ENCODE measurements at places on chromosomes 6 and 20. TPM values are rescaled to one million over a fixed set of nuclear protein-coding genes. Genes with fewer than 3 reads are reported as not detected.
A peak's percentile ranks its signal among the peaks of the same experiment; 100 is the strongest.

RPP21 gene
- 36.7 TPM for total RNA-seq

OR2B6 gene
- not detected for total RNA-seq

MCHR2 gene
- total RNA-seq = not detected

TCFL5 gene
- total RNA-seq = 12.6 TPM

CLPSL2 gene
- not detected for total RNA-seq

SAPCD1 gene
- total RNA-seq = 3.7 TPM

EPPIN gene
- total RNA-seq = not detected

OR2J3 gene
- total RNA-seq = not detected

ATXN1 gene
- 15.5 TPM for total RNA-seq

DEFB121 gene
- total RNA-seq = not detected

RNF182 gene
- total RNA-seq = 1.8 TPM

TMEM14C gene
- total RNA-seq = 85.0 TPM

GRIK2 gene
- total RNA-seq = 95.5 TPM

DNA sequence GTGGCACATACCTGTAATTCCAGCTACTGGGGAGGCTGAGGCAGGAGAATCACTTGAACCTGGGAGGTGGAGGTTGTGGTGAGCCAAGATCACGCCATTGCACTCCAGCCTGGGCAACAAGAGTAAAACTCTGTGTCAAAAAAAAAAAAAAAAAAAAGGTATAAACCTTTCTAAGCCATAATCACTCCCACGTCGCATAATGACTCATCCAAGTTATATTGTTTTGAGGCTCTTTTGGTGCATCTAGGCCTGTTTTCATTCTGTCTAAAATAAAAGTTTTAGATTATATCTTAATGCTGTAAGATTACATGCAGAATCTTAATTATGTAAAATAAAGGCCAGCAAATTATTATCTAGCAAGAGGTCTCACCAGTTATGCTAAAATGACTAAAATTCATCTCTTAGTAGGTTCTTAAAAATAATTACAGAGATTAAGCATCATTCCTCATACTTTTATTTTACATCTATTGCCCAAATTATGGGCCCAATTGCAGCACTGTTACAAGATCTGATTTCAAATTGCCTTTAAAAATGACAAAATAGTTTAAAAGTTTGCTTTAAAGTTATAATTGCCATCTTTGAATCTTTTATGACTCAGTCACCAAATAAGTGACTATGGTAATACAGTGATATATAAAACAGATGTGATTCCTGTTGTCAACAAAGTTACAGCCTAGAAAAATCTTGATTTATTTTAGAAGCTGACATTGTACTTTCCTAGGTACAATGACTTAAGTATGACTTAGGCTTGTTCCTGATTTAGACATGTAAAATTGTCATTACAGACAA, 10.4 kb upstream of the SUMO4 start:
- peaks cover 8% of the 10 kb centered on the region for H3K36me3 ChIP-seq
- no peak overlapping the region for H3K4me3 ChIP-seq
- no peak for DNase-seq
- H3K27me3 ChIP-seq = no peaks in the 10 kb centered on the region
- H3K27ac ChIP-seq = no peak overlapping the region

DNA sequence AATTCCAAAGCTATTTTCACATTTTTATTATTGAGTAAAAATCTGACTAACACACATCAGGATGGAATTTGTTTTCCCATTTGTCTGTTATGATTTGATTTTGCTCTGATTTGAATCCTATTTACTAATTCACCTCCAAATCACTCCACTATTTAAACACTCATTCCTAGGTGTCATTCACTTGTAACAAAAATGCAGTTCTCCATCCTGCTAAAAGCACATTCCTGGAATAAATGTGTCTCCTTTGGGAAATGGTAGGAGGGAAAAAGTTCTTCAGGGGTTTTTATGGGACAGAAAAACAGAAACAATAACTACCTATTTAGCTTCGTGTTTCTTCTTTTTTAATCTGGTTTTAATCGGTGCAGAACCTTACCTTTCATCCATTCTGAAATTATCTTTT, 494.1 kb upstream of the CITED2 start:
- no peaks in the 10 kb centered on the region for H3K36me3 ChIP-seq
- H3K27ac ChIP-seq = no peak overlapping the region
- H3K4me3 ChIP-seq = no peak overlapping the region
- H3K27me3 ChIP-seq = no peaks in the 10 kb centered on the region

DNA sequence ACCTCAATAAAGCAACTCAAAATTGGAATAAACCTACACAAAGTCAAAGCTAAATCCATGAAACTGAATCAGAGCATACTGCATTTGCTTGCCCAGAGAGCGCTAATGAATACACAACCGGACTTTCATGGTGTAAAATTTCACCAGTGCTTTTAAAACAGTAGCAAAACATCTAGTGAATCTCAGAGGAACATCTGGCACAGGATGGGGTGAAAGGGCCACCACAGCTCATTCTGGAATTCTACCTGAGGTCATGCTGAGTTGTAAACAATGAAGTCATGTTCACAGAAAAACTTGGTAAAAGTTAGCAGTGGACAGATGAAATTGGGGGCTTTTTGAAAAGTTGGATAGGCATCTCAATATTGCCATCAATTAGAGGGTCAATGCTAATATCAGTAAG, 125.6 kb upstream of the STXBP5 start:
- peaks cover 1% of the 10 kb centered on the region for H3K27me3 ChIP-seq
- H3K4me1 ChIP-seq = peaks cover 7% of the 10 kb centered on the region
- no peaks in the 10 kb centered on the region for H3K36me3 ChIP-seq
- H3K4me3 ChIP-seq = no peak overlapping the region

GRCh38 chr6:157761331-157761921, 61.6 kb upstream of the SNX9 start:
- no peaks in the 10 kb centered on the region for H3K36me3 ChIP-seq
- DNase-seq = no peak
- no peak overlapping the region for H3K4me3 ChIP-seq
- no peaks in the 10 kb centered on the region for H3K27me3 ChIP-seq

DNA sequence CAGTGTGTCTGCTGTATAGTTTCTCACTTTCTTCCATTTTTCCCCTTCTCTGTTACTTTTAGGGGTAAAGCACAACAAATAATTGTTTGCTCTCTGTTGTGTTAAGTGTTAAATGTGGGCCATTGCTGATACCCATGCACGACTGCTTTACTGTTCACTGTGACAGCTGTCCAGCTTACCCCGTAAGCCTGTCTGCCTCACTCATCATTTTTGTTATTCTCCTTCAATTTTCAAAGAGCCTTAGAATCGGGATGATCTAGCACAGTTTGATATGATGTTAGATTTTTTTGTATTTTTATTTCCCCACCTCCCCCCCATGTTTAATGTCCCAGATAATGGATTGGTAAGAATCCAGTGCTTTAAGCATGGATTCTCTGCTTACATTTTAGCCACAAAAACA, 41.2 kb upstream of the MLIP start:
- H3K36me3 ChIP-seq = no peaks in the 10 kb centered on the region
- H3K4me3 ChIP-seq = no peak overlapping the region
- no peaks in the 10 kb centered on the region for H3K27me3 ChIP-seq
- no peak for DNase-seq
- H3K27ac ChIP-seq = no peak overlapping the region

DNA sequence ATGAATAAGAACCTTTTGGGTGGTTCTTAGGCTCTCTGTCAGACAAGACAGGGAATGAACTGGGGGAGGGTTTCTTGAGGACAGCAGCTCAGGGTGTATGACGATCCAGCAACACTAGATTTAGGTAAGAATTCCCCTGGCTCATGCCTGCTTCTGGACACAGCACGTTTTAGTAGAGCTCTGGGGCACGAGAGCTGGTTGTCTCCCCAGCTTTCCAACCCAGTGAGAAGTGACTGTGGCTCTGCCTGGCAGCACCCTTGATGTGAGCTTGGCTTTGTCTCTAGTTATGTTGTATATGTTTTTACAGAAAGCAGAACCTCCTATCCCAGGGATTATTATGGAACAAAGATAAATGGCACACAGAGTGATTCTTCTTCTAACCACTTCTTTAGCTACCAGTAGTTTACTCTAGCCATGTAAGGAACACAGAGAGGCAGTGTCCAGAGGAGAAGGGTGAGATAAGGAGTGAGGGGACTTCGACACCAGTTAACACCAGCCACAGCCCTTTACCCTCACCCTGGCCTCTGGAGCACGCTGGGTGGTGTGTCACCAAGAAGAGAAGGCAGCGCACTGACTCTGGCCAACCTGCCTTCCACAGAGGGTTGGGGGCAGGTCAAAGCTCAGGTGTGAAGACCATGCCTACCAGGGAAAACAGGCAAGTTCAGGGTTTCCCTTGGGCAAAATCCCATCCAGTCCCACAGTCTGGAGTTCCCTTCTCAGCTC, 3.9 kb downstream of the APOBEC2 start:
- H3K27me3 ChIP-seq = peaks cover 4% of the 10 kb centered on the region
- H3K27ac ChIP-seq = no peak overlapping the region
- peak overlapping the region; percentile 13 for H3K4me3 ChIP-seq
- H3K4me1 ChIP-seq = peaks cover 30% of the 10 kb centered on the region
- H3K36me3 ChIP-seq = no peaks in the 10 kb centered on the region

- H3K4me1 ChIP-seq = peaks cover under 1% of the 10 kb centered on the region
- no peak overlapping the region for H3K27ac ChIP-seq
- H3K36me3 ChIP-seq = no peaks in the 10 kb centered on the region
Measured at GRCh38 chr20:51953731-51954340, 151.5 kb upstream of the SALL4 start.

DNA sequence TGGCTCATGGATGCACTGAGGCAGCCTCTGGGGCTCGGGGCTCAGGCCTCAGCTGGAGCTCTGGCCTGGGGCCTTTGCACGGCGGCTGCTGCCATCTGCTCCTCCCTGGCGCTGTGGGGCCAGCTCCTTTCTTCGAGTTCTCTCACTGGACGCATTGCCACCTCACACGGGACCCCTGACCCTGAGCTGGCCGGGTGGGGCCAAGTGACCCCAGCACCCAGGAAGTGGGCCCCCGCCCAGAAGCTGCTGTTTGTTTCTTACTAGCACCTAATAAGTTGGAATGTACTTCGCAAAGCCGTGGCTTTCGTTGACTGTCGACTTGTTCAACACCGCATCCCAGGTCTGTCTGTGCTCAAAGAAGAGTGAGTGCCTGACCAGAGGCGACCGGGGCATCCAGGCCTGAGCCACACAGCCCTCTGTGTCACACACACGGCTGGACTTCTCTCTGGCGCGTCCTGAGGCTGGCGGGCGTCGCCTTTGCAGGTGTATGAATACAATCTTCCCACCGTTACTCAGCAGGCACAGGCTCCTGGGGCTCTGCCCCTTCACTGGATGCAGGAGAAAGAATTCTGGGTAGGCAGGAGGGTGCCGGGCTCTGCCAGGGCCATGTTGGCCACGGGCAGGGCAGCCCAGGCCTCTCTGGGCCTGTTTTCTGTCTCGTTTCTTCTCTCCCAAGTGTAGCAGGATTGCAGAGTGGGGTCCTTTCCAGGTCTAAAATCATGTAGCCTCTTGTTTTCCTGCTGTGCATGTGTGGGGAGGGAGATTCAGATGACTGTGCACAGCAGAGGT, 112.9 kb downstream of the DLL1 start:
- no peak overlapping the region for H3K4me3 ChIP-seq

- peaks cover 3% of the 10 kb centered on the region for H3K27me3 ChIP-seq
- peak within 1 kb of the TSS; percentile 96 for H3K4me3 ChIP-seq
- no peaks in the 10 kb centered on the region for H3K36me3 ChIP-seq
- no peaks in the 10 kb centered on the region for H3K4me1 ChIP-seq
- H3K27ac ChIP-seq = peak within 1 kb of the TSS; percentile 98
Measured at GRCh38 chr6:73461537-73462350, at the start of gene MTO1. Gene MTO1 (plus strand): TSS chr6:73461737. CDS start chr6:73461855, 118 bp downstream.

DNA sequence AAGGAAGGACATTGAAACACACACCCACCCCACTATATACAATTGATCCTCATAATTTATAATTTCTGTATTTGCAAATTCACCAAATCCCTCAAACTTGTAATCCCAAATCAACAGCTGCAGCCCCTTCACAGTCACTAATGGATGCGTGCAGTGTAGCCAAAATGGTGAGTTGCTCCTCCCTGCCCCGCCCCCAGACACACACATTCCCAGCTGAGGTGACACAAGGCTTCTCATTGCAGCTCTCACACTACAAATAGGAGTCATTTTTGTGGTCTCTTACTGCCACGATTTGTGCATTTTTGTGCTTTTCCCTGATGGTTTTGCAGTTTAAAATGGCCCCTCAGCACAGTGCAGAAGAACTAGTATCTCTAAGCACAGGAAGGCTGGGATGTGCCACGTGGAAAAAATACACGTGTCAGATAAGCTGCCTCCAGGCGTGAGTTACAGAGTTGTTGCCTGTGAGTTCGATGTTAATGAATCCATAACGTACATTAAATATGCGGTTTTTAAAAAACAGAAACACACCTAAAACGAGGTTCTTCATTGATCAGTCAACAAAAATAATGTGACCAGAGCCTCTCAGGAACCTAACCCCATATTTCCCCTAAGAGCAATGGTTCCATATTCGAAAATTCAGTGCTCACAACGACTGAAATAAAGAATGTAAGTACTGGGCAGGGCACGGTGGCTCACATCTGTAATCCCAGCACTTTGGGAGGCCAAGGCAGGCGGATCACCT, 8.2 kb downstream of the ATP9A start:
- no peak overlapping the region for H3K27ac ChIP-seq
- DNase-seq = no peak
- H3K27me3 ChIP-seq = no peaks in the 10 kb centered on the region
- peaks cover 6% of the 10 kb centered on the region for H3K4me1 ChIP-seq

DNA sequence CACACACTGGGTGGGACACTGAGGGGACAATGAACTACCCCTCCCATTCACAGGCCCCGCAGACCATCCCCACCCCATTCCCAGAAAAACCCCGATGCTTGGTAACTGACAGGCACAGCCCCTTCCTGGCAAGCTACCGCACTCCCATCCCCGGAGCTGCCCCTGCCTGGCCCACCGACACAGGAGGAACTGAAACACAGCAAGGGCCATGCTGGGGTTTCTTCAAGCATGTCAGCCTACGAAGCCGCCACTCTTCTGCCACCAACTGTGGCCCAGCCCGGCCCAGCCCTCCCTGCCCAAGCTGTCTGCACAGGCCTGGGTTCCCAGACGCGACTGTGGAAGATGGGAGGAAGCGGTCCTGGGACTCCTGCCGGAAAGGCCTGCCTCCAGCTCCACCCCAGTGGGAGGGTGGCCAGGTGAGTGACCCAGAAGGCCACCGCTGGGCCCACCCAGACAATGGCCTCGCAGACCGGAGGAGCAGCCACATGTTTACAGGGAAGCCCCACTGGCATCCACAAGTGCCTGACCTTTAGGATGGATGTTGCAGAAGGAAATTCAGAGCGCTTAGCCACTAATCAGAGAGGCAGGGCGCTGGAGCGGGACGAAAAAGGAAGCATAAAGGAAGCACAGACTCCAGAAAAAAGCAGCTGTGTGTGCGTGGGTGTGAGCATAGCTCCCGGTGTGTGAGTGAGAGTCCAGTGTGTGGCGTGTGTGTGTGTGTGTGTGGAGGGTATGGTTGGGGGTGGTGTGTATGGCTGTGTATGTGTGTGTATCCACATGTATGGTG, 91.6 kb downstream of the PRND start:
- H3K4me1 ChIP-seq = peaks cover 16% of the 10 kb centered on the region
- peaks cover 5% of the 10 kb centered on the region for H3K36me3 ChIP-seq
- H3K4me3 ChIP-seq = no peak overlapping the region
- H3K27me3 ChIP-seq = peaks cover 7% of the 10 kb centered on the region
- no peak overlapping the region for H3K27ac ChIP-seq
- no peak for DNase-seq
